NCI-H748 treated with DMSO at 0.1 percent for 48 hours (cell line): ENCODE measurements at places on chromosomes 4 and X.

GRCh38 chr4:130249002-130249401 is 1153.0 kb downstream of the C4orf33 start:
- no peak for DNase-seq

DNA sequence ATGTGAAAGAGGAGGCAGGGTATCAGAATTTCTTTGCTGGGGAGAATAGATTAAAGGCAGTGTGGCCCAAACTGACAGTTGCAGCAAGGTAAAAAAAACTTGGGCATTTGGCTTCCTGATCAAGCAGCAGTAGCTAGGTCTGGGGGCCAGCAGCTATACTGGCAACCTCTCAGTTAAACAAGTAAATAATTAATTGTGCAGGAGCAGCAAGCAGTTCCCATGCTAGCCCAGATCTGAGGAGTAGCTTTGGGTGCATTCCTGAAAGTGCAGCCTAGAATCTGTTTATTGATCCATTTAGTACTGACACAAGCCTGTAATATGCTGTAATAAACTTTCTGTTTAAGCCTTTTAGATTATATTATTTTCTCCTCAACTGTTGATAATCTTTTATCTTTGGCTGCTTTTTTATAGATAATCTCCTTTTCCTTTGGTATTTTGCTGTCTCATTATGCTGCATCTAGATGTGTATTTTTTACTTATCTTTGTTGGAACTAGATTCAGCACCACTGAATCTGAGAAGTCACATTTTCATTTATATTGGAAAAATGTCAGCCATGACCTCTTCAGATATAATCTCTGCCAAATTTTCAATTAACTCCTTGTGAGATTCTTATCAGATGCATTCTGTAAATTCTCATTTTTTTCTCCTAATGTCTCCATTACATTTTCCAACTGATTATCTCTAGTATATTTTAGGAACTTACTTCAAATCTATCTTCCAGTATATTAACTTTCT is 276.3 kb downstream of the STPG2 start:
- no peak for DNase-seq

- no peak for DNase-seq
Observed at GRCh38 chrX:19162851-19163250, 40.6 kb upstream of the ADGRG2 start.

DNA sequence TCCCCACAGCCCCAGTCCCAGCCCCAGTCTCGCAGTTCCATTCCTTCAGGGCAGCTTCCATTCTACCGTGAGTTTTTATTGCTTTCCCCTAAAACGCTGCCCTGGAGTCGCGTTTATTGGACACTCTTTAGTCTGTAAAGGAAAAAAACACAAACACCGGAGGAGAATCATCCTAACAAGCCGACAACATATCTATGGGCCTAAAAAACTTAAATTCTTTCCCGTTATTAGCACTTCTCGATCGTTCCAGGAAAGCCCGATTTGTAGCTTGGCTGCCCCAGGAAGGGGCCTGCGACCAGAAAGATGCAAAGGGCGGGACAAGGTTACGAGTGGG is 178.5 kb downstream of the CBR4 start:
- no peak for DNase-seq

DNA sequence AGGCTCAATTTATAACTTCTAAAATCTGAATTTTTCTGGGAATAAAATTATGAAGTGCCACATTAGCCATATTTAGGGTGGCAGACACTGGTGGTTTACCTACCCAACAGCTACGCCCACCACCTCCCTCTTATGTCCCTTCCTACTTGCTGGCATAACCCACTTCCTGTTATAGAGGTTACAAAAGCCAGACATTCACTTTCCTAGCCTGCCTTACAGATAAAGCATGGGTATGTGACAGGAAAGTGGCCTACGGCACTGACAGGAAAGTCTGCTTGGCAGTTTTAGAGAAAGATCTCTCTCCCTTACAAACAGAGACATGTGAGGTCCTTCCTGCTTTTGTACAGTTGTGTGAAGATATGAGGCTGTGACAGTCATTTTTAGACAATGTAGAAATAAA is 12.4 kb downstream of the DDX53 start:
- DNase-seq, result no peak

DNA sequence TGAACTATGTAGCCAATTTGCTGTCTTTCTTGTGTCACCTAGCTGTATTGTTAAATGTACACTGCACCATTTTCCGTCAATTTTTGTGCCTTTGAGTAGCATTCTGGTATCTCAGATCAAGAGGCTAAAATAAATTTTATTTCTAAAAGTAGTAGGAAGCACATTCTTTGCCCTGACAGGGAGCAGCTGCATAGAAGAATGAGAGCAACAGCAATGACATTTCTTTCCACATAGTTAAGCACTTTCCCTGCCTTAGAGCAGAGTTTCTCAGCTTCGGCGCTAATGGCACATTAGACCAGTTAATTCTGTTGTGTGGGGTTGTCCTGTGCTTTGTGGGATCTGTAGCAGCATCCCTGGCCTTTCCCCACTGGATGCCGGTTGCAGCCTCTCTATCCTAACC is 173.9 kb downstream of the CHIC2 start:
- DNase-seq, result no peak

- no peak for DNase-seq
Observed at GRCh38 chr4:179110356-179110755, 1668.1 kb upstream of the AGA start.

DNA sequence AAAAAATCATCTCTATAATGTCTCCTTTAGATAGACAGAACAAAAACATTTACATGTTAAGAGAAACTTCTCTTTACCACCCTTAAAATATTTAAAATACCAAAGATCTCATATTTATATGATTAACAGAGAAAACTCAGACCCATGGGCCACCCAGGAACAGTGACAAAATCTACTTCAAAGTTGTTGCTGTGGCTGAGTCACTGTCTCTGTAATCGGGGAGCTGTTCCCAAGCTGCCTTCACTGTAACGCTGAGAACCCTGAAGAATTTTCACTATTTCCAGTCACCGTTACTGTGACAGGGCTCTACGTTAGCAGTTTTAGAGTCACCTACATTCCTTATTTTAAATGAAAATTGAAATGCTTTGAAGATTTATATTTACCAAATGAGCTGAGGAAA is 9.0 kb upstream of the DAPP1 start:
- DNase-seq, result no peak

- no peak for DNase-seq
Observed at GRCh38 chrX:123814343-123814742, 45.5 kb upstream of the XIAP start.

- DNase-seq, result no peak
Observed at GRCh38 chr4:88804234-88804633, 106.6 kb upstream of the NAP1L5 start.

DNA sequence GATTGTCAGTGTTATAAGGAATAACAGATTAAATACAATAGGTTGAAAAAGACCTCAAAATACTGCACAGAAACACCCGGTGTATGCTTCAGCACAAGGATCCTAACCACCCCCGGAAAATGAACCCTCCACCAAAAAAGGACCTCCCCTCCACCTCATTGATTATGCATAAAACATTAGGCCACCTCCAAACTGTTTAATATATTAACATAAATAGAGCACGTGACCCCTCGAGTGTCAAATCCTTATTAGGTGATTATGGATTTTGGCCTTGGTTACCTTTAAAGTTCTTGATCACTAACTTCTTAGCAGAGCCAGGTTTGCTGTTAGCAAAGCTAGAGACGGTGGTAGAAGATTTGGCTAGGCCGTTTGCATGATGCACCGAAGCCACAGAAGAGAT is 958 bp downstream of the CUL4B start:
- DNase-seq, result peak; percentile 42

DNA sequence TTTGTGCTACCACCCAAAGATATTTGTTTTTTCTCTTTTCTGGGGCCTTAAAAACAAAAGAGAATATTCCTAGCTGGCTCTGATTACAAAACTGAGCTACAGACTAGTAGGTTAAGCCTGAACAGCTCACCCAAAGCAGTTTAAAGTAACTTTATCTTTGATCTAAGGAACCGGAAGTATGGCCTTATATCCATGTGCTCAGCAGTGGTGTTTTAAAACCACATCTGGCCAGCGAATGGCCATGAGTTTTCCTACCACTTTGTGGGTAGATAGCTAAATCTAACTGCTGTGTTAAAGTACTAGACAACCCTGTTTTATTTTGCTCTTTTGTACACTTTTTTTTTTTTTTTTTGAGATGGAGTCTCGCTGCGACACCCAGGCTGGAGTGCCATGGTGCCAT is 24.6 kb downstream of the ADGRG4 start:
- DNase-seq, result no peak

DNA sequence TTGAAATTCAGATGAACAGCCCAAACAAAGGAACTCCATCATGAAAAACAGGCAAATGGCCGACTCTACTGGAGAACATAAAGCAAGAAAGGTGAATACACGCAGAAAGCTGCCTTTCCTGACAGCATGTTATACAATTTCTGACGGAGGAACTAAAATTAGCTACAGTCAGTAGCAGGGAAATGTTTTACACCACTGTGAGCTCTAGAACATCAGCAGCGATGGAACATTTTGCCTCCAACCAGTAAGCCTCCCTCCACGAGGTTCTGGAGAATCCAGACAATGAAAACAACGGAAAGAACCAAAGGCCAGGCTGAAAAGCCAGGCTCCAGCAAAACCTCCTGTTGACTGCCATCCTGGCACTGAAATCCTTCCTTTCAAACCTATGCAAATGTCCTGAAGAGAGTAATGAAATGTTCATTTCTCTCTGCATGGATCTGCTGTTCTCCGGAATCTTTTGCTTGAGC is 78.9 kb downstream of the IRF2 start:
- no peak for DNase-seq
